ENCODE measurements at places on chromosomes 6 and 20.

DNA sequence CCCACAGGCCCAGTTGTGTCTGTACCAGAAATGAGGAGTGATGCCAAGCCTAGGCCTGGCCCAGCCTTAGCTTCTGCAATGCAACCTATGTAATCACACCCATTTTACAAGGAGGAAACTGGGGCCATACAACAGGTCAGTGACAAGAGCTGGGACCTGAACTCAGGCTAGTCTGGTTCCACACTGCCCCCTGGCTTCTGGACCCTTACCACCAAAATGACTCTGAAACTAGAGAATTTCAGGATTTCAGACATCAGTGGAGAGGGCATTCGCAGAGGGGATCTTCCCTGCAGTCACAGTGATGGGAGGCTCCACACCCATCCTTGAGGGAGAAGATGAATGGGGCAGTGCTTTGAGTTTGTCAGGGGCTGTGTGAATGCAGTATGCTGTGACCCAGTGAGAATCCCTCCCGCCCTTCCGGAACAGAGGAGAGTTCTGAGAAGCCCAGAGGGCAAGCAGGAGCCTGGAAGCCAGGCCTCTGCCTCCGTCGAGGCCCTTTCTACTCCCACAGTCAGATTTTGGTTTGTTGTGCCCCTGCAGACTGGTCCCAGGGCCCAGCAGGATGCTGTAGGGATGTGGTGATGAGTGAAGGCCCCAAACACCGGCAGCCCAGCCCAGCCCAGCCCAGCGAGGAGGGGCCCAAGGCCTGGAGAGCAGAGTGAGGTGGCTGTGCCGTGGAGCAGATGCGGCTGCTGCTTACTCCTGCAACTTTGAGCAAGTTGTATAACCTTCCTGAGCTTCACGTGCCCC lies 48.1 kb upstream of the MYL9 start:
- DNase-seq: no peak

GRCh38 chr6:21836772-21837425 lies 243.3 kb downstream of the SOX4 start:
- DNase-seq: no peak

DNA sequence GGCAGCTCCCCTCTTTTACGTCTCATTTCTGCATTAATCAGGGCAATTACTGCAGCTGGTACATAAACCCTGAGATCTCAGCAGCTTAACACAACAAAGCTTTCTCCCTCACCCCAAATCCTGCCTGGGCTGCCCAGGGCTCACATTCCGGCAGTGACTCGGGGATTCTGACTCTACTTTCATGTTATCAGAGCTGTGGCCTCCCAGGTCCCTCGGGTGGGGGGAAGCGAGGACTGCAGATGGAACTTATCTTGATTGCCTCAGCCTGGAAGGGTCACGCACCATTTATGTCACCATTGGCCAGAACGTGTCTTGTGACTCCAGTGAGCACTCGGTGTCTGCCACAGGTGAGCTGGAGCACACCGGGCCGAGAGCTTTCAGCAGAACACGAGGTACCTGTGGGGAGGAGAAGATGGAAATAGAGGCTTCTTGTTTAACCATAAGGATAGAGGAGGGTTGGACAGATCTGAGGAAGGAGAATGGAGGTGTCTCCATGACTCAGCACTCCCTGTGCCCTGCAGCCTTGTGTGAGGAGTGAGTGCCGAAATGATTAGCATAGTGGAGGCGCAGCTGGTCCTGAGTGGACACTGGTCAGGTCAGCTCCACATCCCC lies 88.5 kb upstream of the EXOC2 start:
- no peak for DNase-seq

DNA sequence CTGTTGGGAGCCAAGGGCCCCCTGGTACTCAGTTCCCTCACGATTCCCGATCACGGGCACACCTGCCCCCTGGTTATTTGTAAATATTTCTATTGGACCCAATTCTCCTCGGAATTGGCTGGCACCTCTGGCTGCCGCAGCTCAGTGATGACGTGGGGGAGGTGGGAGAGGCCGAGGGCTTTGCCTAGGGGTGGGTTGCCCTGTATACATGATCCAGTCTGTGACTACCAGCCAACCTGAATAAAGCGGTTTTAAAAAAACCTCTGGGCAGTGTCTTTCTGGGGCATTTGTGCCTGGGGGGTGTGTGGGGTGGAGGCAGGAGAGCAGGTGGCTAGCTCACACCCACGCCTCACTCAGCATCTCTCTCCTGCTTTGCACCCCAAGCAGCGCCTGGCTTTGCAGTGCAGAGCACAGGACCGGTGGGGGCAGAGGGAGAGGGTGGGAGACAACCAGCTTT lies 42.2 kb downstream of the VSTM2L start:
- DNase-seq: no peak

GRCh38 chr6:12001004-12001705 lies 11.0 kb upstream of the HIVEP1 start:
- no peak for DNase-seq

GRCh38 chr6:21201637-21202350 lies 391.8 kb upstream of the SOX4 start:
- no peak for DNase-seq

GRCh38 chr20:37903317-37904007 lies 535 bp downstream of the VSTM2L start:
- no peak for DNase-seq

GRCh38 chr6:63615590-63615989 lies 20.0 kb upstream of the PHF3 start:
- no peak for DNase-seq

DNA sequence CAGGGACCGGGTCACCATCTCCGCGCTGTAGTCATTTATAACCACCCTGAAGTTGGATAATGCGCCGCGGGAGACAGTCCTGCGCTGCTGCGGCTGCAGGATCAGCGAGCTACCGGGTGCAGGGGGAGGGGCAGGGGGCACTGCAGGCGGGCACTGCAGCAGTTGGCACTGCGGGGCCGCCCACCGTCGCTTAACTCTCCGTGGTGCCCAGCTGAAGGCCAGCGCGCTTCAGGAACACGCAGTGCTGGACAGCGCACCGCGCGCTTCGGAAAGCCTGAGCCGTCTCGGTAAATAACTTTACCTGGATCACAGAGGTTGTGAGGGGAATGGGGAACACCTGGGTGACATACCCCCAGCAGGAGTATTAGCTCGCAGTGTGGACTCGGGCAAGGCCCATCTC lies 12.4 kb upstream of the LRFN2 start:
- DNase-seq: no peak

GRCh38 chr6:157449610-157450009 lies 68.6 kb downstream of the ZDHHC14 start:
- no peak for DNase-seq

DNA sequence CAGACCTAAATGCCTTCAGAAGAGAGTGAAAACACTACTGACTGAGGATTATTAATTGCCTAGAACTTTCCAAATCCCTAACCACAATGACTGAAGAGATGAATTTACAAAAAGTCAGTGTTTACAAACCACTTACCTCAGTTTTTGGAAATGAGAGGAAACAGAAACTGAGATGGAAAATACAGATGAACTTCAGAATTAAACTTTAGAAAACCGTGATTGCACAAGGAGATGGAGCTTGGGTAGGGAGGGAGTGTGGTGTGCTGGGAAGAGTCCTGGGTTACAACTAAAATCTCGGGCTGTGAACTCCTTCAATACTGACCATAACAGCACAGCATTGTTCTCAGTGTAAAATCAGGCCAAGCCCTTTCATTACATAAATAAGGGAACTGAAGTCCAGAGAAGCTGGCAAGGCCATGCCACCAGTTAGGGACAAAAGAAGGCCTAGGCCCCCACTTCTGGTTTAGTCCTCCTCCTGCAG lies 4.0 kb downstream of the ELMO2 start:
- no peak for DNase-seq

- no peak for DNase-seq
Observed at GRCh38 chr20:48153523-48153922, 368.2 kb upstream of the SULF2 start.

DNA sequence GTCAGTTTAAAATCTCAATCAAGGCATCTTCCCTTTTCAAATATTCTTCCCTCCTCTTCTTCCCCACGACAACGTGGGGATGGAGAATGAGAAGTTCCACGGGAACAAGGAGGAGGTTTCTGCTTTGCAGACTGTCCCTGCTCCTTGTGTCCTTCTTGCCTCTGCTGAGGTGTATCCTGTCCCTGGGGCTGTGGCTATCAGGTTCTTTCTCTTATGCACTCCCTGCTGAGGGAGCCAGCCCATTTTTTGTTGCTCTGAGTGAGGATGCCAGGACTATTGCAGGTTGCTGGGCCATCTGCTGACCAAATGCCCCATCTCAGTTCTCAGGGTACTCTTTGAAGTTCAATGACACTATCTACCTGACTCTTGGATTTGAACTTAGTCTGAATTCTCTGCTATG lies 533.6 kb downstream of the RNF144B start:
- no peak for DNase-seq

DNA sequence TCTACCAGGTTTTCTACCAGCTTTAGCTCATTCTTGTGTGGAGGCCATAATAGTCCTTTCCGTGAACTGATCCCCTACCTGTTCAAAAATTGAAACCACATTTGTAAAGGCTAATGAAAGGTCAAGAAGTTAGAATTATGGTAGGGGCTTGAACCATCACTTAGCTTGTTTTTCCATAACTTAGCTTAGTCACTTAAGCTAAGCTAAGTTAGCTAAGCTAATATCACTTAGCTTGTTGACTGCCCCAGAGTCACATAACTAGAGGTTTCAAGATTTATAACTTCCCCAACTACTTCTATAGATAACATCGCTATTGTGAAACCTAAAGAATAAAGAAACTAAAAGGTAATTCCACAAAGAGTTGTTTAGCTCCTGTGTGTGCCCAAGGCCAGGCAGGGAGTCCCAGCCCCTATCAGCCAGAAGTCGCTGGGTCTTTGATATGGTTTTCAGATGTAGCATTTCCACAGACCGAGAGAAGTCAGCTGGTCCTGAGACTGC lies 131.8 kb downstream of the VEGFA start:
- DNase-seq: peak; percentile 65

GRCh38 chr6:15876406-15876805 lies 213.6 kb upstream of the DTNBP1 start:
- peak; percentile 95 for DNase-seq

DNA sequence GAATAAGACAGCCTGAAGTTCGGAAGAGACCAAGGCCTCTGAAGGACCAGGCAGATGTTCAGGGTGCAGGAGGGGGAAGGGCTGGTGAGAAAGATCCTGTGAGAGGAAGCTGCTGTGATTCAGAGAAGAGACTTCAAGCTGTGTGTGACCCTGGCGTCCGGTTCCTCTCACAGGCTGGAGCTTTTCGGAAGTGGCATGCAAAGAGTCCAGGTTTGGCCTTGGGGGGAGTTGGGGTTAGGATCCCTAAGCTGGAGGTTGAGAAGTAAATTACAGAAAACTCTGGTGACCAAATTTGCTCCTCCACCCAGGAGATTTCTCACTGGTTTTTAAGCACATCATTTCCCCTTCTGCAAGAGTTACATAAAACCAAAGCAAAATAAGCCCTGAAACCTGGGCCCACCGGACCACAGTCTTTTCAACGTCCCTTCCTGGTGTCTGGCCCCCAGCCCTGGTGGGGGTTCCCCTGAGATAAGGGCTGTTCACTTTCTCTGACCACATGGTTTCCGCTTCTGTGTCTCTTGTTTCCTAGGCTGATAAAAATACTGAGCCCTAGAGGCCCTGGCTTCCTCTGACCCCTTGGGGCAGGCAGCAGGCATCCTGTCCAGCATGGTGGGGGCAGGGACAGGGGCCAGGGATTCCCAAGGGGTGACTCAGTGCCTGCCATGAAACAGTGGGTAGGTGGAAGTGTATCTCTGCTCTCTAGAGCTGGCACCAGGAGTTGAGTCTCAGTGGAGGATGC lies 12.0 kb upstream of the LTA start:
- peak; percentile 98 for DNase-seq

DNA sequence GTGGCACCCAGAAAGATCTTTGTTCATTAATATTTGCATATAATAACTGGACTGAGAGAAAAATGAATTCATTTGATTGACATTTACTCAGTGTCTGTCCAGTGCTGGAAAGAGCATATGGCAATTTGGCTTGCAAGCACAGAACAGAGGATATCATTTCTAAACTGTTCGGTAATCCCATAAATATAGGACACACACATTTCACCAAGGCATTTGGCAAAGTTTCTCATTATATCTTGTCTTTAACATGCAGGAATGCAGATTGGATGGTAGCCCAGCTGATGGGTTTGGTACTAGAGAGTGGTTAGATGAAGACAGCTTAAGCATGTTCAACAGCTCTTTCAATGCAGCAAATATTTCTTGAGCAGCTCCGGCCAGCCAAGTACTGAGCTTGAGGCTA lies 259.2 kb downstream of the PRKN start:
- no peak for DNase-seq

- DNase-seq: no peak
Observed at GRCh38 chr6:3320238-3320811, 61.6 kb downstream of the PSMG4 start.

DNA sequence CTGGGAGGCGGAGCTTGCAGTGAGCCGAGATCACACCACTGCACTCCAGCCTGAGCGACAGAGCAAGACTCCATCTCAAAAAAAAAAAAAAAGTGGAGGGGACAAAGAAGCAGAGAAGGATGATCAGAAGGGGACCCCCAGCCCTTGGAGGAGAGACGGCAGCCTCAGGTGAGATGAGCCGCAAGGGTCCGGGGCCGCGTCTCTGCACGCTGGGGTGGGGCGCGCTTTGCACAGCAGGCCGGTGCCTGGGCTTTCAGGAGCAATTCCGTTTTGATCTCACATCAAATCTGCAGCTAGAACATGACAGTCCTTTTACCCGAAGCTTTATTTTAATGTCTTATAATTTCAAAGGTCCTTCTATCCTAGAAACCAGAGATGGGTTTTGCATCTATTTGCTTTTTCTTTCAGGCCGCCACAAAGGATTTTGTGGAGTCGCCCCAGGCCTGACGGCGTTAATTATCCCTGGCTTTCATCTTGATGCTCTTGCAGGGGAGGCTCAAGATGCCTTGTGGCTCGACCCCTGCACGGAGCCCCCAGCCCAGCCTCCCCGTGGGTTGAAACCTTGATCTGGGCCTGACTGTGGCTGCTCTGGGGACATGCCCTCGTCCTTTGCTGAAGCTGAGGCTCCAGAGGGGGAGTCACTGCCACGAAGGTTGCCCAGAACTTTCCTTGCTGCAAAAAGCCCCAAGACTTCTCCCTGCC lies 17.3 kb downstream of the HRH3 start:
- DNase-seq: no peak

- no peak for DNase-seq
Observed at GRCh38 chr6:92362404-92362803, 1057.0 kb downstream of the EPHA7 start.

DNA sequence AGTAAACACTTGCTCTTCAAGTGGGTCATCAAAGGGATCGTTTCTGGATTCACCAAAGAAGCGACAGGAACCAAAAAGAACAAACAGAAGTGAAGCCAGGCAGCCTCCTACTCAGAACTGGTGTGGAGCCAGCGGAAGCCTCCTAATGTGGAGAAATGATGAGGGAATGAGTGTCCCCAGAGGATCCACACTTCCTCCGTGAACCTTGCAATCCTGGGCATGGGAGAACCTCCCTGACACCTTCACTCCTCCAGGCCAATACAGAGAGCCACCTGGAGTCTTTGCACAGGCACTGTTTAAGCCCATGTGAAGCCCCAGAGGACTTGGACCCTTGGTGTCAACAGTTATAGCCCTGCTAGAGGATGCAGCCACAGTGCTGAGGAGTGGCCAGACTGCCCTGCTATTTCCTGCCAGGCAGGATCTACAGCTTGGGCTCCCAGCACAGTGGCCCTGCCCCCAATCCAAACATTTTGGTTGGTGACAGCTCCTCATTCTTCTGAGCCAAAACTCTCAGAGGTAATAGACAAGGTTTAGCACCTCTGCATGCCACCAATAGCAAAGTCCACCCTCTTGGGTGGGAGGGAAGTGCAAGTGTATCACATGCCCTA lies 23.2 kb upstream of the SERINC1 start:
- no peak for DNase-seq

GRCh38 chr6:39853604-39854003 lies 61.4 kb downstream of the DAAM2 start:
- no peak for DNase-seq

Data from MV-4-11 (cell line).